ENCODE measurements at places on chromosomes 4 and X.

GRCh38 chr4:155599596-155599995, 67.1 kb upstream of the GUCY1A1 start:
- peak; percentile 73 for DNase-seq

- no peak for DNase-seq
Observed at GRCh38 chrX:150525061-150525919, 43.1 kb upstream of the MTM1 start.

DNA sequence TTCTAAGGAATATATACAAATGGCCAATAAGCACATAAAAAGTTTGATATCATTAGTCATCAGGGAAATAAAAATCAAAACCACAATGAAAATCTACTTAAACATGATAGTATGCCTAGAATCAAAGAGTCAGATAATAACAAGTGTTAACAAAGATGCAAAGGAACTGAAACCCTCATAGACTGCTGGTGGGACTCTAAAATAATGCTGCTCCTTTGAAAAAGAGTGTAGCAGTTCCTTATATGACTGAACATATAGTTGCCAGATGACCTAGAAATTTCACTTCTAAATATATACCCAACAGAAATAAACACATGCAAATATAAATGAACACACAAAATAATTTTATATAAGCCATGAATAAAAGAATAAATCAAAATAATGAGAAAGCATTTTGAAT, 205.1 kb upstream of the CTSO start:
- DNase-seq = no peak

DNA sequence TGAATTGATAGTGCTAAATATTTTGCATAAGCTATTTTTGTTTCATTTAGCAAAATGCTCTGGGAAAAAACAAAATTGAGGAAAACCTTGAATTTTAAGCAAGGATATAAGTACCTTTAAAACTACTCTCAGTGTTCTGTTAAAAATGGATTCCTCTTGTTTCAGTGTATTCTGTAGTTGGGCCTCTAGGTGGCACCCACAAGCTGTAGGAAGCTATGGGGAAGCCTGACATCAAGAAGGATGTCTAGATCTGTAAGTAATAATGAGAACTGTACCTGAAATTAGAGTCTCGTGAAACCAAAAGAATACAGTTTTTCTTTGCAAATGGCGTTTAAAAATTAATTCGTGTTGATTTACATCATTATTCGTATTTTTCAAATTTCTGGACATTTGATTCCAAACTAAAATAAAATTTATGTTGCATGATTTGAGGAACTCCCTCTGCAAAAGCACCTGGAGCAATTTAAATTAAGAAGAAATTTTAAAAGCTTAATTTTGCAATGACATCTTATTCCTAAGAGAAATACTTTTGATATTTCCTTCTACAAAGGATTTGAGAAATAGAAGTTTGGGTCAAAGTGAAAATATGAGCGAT, 51.2 kb downstream of the TMPRSS11E start:
- peak; percentile 61 for DNase-seq

DNA sequence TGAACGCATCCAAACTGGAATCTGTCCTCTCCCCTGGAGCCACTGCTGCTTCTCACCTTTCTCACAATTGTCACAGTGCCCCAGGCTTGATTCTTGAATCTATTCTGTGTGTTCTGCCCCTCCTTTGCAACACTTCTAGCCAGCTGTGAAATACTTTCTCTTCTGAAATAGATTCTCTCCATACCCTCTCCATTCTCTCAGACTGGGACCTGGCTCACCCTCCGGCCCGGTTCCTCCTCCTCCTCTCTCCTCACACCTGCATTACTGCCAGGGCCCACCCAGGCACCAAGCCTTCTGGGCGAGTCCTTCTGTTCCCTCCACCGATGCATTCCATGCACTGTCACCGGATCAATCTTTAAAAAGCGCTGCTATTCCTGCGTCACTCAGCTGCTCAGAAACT, 336.1 kb downstream of the UNC5C start:
- no peak for DNase-seq

DNA sequence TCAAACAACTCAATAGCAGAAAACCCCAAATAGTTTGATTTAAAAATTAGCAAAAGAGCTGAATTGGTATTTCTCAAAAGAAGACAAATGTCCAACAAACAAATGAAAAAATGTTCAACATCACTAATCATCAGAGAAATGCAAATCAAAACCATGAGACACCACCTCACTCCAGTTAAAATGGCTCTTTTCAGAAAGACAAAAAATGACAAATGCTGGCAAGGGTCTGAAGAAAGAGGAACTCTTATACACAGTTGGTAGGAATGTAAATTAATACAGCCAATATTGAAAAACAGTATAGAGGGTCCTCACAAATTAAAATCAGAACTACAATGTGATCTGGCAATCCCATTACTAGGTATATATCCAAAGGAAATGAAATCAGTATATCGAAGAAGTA, 70.4 kb downstream of the FBXL5 start:
- DNase-seq = no peak

DNA sequence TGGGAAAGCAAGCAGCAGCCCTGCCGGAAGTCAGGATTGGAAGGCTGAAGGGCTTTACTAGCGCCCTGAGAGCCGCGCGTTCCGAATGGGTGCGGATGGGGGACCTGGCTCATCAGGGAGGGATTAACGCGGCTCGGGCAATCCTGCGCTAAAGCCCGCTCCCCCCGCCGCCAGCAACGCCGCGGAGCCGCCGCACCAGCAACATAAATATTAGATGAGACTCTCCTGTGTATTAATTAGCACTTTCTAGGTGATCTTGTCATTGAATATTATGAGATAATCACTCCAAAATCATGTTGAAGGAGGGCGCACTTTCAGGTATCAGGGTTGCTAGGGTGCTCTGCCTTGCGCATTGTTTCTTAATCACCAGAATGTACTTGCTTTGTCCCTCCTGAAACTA, 357.2 kb upstream of the FAM241A start:
- no peak for DNase-seq

DNA sequence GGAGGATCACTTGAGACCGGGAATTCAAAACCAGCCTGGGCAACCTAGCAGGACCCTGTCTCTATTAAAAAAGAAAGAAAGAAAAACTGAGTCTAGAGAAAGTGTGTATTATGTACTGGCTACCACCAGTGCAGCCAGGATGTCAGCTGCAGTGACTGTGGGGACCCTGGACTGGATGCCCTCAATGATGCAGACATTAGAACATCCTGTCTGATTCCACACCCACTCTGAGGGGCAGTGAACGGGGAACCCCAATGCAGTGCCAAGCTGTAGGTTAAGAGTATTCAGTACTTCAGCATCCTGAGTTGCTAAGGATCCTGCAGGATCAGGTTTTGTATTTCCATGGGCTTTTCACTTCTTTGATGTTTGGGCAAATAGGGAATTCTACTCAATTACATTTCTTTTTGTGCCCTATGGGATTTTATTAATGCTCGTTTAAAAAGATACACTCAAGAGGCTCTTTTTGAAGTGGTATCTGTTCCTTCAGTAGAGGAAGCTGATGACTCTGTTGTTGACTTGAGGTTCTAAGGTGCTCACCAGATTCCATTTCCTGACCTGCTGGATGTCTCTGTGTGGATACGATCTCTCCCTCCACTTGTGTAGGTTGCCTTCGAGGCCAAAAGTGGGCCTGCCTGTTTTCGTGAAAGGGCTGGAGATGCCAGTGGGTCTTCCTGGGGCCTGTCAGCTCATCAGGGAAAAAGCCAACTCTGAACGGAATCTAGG, 85.9 kb upstream of the CLCN4 start:
- DNase-seq = no peak

GRCh38 chrX:13996650-13997049, 33.0 kb downstream of the GEMIN8 start:
- DNase-seq = no peak

DNA sequence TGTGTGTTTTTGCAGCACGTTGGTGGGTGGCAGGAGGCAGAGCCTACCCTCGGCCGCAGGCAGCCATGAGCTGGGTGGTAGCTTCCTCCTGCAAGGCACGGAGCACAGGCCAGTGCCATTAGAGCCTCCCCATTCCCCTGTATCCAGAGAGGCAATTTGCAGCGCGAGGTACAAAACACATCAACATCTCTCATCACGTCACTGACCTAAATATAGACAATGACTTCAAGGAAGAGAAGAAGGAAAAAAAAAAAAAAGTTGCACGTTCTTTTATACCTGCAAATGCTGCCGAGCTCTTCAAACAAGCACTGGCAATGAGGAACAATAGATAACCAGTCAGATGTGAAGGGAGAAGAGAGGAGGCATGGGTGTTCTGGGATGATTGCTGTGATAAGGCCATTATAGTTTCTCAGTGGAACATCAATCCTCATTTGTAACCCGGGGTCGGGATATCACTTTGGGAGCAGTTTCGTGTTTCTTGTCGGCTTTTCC, 159.9 kb downstream of the MGST2 start:
- DNase-seq = no peak

DNA sequence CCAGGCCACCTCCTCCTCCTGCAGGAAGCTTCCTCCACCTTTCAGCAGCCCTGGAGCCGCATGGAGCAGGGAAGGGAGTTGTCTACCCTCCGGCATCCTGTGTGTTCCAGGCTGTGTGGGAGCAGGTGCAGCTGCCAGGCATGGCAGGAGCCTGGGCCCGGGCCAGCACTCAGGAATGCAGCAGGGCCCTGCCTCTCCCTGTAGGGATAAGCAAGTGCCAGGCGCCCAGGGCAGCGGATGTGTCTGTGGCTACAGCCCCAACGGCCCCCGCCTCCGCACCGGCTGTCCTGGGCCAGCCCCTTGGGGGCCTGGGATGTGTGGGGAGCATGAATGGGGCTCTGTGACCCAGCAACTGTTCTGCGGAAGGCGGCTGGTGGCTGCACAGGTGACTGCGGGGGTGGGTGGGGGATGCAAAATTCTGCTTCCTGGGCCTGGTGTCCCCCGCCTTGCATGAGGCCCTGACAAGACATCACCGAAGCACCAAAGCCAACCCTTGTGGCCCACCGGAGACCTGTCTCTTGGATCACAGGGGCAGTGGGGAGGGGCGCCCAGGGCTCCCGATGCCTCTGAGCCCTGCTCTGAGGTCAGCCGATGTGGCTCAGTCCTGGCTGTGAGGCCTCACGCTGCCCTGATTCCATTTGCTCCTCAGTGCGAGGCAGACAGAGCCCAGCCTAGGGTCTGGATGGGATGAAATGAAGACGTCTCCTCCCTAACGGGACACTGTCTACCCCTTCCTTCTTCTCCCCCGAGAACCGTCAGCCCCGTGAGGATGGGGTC, 1.4 kb upstream of the DOK7 start:
- DNase-seq = no peak

DNA sequence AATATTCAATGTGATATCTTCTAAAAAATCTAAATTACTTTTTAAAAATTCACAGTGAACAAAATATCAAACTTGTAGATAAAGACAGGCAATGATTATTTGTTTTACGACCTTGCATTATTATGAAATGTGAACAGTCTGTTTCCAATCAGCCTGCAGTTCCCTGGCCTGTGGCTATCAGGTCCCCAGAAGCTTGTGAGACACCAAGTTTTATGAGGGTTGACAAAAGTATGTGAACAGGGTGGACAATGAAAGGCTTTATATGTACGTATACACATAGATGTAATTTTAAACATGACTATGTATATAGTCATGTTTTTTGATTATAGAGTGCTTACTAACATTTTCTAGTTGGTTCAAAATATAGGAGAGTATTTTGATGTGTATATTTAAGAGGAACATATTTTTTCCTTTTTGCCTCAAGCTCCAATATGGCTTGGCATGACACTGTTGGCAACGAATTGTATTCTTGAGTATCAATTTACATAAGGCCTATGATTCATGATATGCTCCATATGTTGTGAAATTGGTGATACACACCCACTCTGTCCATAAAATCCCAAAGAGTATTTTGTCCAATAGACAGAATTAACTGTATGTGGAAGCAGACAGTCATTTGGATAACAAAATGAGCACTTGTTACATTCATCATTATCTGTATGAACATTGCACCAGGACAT, 55.7 kb downstream of the BTC start:
- no peak for DNase-seq

DNA sequence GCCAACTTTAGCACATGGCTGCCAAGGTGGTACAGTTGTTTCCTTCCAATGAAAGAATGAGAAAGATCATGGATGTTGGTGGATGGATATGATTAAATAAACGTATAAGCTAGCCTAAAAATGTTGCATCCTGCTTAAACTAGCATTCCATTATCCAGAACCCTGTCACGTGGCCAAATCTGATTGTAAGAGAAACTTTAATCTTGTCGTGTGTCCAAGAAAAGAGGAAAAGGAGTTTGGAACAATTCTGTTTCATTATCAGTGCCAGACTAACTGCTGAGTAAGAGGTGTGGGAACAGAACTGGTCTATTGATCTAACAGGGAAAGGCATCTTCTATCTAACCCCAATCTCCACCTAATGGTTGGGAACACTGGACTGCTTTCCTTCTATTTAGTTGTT, 325.2 kb upstream of the BMP3 start:
- no peak for DNase-seq

DNA sequence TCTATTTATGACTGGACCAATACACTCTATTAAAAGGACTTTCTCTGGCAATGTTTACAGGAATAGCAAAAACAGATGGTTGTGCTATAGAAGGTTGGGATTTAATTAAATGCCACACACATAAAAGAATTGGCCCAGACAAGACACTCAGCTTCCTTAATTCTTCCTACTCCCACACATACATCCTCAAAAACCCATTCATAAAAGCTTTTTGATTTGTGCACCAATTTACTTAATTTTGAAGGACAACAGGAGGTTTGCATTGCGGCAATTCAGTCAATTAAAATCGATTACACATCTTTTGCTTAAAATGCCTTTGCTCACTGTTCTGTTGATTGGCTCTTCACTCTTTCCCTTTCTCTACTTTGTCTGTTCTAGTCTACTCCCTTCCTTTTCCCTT, 317.1 kb downstream of the CBLL2 start:
- no peak for DNase-seq

GRCh38 chr4:91345632-91346031, 958.1 kb upstream of the GRID2 start:
- DNase-seq = no peak

- peak; percentile 82 for DNase-seq
Observed at GRCh38 chr4:80173401-80173800, 23.9 kb upstream of the PRDM8 start.

DNA sequence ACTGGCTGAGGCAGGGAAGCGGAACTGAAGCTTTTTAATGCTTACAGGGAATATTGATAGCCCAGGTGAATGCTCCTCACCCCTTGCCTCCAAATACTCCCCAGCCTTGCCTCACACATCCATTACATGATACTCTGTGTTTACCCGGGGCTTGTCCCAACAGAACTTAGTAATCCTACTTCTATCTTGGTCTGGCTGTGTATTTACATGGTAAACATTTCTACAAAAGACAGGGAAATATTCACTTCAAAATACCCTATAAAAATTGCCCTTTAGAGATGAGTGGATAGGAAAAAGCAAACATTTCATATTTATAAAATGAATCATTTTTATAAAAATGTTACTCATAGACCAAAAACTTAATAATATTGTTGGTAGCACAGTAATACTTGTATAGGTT, 120.1 kb downstream of the NHS start:
- no peak for DNase-seq

DNA sequence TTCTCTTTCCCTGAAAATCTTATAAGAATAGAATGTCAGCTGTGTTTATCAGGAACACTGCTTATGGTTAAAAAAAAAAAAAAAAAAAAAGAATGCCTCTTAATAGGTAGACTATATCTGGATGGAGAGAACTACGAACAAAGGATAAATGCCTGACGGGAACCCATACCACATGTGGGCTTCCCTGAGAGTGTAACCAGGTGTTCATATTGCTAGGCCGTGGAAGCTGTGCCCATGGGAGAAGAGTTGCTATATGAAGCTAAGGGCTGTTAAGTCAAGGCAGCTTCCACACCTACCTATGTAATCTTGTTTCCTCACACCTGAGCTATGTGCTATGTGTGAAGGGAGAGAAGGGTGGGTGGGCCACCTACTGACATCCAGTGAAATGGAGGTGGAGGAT, 27.3 kb downstream of the TMEM184C start:
- DNase-seq = no peak

GRCh38 chr4:8863686-8864682, 7.7 kb downstream of the HMX1 start:
- no peak for DNase-seq
